ENCODE measurements at places on chromosomes 13 and 19.

DNA sequence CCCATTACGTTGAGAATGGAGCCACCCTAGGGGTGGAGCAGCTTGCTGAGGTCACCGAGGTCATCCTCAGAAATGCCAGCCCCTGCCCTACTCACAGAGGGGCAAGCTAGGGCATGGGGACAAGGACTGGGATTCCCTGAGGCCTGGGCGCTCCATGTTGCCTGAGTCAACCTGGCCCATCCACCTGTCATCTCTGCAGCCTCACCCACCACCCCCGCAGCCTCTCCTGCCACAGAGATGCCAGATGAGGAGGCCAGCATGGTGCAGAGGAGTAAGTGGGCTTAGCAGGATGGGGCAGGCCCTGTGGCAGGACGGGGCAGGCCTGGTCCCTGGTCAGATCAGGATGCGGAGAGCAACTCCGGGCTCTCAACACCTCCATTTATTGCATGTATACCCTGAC, 9.5 kb downstream of the NKPD1 start:
- DNase-seq = no peak

DNA sequence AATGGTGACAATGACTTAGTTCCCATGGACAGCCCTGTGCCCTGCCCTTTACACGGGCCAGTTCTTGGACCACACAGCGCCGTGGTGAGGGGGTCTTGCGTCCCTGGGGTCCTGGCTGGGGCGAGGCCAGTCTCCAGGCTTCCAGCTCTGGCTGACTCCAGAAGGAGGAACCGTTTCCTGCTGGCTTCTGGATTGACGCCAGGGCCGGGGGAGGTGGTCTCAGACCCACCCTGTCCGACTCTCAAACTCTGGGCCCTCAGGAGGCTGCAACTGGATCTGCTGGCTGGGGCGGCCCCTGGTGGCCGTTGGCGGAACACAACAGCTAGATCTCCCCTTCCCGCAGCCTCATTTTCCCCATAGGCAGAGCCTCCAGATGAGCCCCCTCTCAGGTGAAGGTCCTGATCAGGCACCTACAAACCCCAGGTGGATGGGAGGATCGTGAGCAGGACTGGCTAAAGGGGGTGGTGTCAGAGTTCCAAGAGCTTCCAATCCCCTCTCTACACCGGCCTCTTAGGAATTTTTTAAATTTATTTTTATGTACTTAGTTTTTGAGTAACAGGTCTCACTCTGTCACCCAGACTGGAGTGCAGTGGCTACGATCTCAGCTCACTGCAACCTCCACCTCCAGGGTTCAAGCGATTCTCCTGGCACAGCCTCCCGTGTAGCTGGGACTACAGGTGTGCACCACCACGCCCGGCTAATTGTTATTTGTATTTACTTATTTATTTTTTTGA, 8.0 kb downstream of the CCDC194 start:
- DNase-seq = peak; percentile 68

GRCh38 chr19:2381148-2381820, 21.2 kb downstream of the TMPRSS9 start:
- DNase-seq = no peak

GRCh38 chr19:964761-965694, 19.1 kb upstream of the WDR18 start:
- DNase-seq = no peak

Measured in stimulated activated CD4-positive, alpha-beta T cell treated with anti-CD3 and anti-CD28 coated beads, Interleukin-4, amount 100 ng/mL, for 24 hours (primary cell).